ENCODE measurements at places on chromosomes 11 and 22.

- no peak for DNase-seq
Observed at GRCh38 chr11:100705447-100705846, 18.4 kb downstream of the ARHGAP42 start.

DNA sequence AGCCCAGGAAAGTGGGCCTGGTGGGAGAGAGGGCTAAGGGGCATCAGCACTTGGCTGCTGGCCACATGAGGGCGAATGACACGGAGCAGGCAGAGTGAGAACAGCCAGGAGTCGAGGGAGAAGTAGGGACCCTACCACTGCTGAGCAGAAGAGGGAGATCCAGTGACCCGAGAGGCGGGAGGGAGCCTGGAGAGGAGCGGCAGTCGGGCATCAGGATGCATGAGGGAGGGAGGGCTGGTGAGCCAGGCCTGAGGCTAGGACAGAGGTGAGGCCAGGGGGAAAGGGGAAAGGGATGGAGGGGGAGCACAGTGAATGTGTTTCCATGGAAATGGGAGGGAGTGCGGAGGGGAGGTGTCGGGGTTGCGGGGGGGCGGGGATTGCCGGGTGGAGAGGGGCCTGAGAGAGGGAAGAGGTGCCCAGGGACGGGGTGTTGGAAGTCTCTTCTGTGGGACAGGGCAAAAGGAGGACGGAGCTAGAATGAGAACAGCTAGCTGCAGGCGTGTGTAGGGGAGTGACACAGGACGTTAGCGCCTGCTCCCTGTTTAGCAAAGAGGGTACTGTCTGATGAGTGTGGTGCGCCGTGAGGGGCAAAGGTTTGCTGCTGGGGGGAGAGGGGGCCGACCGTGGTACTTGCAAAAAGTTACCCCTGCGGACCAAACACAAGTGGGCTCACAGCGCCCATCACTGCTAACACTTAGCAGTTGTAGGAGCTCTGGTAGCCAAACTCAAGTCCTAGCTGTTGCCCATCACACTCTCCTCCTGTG is 37.1 kb upstream of the WNT11 start:
- no peak for DNase-seq

GRCh38 chr11:87866951-87867350 is 308.3 kb downstream of the RAB38 start:
- DNase-seq: no peak

DNA sequence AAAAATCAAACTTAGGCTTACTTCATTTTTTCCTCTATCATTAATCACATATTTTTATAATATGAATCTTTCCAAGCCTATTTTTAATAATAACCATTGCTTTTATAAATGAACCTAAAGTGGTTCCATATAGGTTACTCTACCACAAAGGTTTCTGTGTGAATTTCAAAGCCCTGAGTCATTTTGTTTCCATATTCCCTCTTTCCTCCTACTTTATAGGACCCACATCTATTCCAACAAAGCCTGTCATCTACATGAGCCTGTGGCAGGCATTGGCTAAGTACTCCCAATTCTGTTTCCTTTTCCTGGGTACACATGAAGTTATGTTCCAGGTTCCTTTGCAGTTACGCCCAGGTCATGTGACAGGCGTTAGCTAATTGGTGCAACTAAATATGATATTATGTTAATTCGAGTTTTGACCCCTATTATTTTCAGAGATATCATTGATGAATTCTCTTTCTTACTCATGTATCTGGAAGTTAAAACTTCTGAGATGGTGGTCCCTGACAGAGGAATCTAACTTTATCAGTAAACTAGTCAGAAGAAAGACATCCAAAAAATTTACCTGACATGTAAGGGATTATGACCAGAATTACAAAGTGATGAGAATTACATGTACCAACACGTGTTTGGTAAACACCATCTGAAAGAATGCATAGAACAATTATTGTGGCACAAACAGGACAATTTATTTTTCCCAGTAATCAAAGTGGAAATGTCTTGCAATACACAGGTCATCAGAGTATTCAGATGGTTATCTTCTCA is 1264.0 kb upstream of the CNTN5 start:
- no peak for DNase-seq

GRCh38 chr22:27387561-27387960 is 414.0 kb downstream of the MN1 start:
- no peak for DNase-seq

GRCh38 chr11:78615724-78616123 is 41.1 kb upstream of the NARS2 start:
- DNase-seq: no peak

GRCh38 chr22:46003271-46004091 is 26.5 kb upstream of the WNT7B start:
- no peak for DNase-seq

DNA sequence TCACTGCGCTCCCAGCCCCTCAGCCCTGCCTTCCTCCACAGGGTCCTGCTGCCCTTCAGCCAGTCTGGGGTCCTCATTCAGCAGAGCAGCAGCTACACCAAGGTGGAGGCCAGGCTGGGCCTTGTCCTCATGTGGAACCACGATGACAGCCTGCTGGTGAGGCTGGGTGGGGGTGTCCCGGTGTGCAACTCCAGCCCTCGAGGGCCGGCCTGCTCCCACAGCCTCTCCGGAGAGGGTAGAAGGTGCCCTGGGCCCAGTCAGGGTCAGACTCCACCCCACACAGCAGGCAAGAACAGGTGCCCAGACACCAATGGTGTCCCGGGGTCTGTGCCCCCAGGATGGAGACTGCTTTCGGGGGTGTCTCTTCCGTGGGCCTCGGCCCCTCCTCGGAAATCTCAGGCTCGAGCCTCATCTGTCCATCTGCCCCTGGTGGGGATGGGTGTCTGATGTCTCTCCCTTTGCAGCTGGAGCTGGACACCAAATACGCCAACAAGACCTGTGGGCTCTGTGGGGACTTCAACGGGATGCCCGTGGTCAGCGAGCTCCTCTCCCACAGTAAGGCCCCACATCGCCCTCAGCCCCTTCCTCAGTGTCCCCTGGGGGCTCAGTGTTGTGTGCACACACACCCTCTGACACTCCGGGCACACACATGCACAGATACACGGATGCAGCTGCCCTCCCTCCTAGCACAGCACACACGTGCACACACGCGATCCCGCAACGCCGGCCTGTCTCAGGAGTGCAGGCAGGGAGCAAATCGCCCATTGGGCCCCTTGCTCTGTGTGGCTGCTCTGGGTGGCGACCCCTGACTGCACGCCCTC is 4.9 kb downstream of the MUC5AC start:
- peak; percentile 3 for DNase-seq

DNA sequence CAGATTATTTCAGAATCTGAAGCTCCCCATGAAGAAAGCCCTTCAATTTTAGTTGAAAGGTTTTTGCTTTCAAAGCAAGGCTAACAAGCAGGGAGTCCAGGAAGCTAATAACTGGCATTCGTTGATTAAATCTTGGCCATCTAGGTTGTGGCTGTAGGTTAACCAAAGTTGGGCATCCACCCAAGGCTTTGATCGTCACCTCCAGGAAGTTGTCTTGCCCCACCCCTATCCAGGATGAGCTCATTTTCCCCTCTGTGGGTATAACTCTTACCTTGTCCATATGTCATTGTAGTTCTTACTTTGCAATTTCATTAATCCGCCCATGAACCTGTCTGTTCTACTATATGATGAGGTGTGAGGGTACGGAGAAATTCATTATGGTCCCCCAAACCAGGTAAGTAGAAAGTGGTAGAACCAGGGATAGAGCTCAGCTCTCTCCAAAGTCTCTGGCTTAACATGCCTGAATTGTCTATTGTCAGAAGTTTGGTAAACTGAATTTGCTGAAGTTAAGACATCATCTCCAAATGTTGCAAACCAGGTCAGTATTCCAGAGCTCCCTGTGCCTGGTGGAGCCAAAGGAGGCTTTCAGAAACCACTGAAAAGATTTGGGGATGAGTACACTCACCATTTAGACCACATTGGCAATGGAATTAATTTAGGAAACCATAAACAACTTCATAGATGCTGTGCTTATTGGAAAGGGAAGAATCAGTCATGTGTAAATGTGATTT is 97.1 kb downstream of the CD44 start:
- DNase-seq: no peak

DNA sequence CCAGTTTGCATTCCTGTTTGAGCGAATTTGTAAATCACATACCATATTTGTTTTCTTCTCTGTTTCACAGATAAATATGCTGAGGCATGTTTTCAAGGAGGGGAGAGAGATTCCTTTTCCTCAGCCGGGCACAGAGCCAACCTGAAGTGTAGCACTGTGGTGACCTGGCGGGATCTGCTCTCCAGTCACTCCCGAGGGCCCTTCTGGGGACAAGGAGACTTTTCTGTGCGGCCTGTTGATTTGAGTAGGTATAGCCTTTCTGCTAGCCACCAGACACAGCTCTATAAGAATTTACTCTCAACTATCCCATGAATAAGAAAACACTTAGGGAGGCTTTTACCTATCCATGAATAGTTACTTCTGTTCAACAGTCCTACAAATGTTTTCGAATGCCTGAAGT is 63.5 kb upstream of the FDX1 start:
- no peak for DNase-seq

DNA sequence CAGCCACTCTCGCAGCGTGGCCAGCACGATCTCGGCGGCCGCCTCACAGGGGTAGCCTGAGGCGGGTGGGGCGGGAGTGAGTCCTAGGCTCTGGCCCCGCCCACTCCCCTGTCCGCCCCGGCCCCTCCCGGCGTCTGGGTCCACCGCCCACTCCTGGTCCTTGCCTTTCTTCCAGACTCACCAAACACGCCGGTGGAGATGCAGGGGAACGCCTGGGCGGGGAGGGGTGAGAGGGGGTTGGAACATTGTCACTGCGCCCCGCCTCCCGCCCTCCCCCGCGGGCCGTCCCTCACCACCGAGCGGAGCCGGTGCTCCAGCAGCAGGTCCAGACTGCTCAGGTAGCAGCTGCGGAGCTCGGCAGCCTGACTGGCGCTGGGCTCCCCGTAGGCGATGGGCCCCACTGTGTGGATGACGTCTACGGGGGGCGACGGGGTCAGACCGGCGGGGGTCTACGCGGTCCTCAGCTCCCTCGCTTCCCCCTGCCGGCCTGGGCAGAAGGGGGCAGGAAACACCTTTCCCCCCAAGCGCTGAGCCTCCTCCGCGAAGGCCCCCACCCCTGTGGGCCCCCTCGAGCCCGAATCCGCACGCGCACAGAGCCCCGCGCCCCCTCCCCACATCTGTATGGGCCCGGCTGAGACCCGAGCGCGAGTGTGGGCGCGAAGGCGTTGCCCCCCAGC is 13.2 kb downstream of the OTUB1 start:
- DNase-seq: peak; percentile 77

GRCh38 chr11:124152770-124153407 is 30.3 kb upstream of the OR10D3 start:
- no peak for DNase-seq

DNA sequence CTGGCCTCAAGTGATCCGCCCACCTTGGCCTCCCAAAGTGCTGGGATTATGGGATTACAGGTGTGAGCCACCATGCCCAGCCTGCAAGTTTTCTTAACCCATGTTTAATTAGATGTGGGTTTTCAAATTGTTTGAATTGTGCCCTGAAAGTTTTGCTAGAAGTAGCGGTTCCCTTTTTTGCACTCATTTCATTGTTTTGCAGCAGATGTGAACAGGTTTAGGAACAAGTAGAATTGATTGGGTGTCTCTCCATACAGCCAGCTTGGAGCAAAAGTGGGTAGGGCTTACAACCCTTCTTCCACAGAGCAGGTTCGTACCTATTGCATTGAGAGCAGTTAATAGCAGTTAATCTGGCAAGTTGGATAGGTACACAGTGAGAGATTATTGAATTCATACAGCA is 16.1 kb downstream of the EWSR1 start:
- DNase-seq: no peak

DNA sequence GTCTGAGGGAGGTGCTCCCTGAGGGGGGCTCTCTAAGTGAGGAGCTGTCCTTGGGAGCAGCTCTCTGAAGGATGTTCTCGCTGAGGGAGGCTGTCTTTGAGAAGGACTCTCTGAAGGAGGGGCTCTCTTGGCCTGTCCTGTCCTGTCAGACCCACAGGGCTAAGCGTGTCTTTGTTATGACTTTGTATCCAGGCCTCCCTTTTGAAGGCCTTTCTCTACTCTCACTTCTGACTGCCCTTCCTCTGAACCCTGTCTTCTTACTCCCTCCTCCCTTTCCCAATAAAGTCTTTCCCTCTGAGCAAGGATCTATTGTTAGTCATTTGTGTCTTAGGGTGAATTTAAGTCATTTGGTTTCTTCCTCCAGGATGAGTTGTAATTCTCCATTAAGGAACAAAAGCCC is 330.1 kb upstream of the PLET1 start:
- no peak for DNase-seq

GRCh38 chr11:75242722-75243600 is 2.4 kb downstream of the TPBGL start:
- no peak for DNase-seq

GRCh38 chr22:38751422-38752346 is 4.1 kb downstream of the SUN2 start:
- peak; percentile 89 for DNase-seq

GRCh38 chr11:118592616-118593367 is 14.6 kb upstream of the PHLDB1 start:
- DNase-seq: no peak

- peak; percentile 35 for DNase-seq
Observed at GRCh38 chr22:27802346-27803073, 954 bp upstream of the MN1 start.

- no peak for DNase-seq
Observed at GRCh38 chr22:17684245-17684644, 45.7 kb downstream of the BCL2L13 start.

DNA sequence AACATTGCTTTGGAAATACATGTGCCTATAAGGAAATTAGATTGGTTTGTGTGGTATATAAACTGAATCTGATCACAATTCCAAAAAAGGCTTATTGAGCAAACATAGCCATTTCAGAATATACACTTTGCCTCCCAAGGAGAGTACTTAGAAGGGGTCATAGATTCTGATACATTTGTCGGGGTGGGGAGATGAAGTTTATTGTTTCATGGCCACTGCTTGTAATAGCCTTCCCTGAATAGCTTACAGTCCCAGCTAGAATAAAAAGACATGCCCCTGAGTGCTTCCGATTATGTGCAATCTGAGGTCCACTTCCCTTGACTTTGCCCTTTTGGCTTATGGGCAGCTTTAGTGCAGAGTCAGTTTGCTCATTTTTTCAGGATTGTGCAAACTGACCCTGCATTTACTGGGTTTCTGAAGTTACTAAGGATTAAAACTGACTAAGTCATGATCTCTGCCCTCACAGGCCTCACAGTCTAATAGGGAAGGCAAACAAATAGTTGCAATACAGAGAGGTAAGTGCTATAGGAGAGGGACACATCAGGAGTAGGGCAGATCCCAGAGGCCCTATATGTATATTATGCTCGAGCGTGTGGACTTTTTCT is 184.2 kb downstream of the BLID start:
- DNase-seq: no peak

DNA sequence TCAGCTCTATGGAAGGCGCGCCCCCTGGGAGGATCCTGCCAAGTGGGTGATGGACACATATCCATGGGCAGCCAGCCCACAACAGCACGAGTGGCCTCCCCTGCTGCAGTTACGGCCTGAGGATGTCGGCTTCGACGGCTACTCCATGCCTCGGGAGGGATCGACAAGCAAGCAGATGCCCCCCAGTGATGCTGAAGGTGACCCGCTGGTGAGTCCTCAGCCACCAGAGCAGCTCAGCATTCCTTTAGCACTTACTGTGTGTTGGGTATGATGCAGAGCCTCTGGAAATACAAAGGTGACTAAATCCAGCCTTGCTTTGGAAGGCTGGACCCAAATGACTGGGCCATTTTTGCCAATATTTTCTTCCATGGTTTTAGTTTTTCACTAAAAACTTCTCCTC is 45.7 kb downstream of the DBX1 start:
- no peak for DNase-seq

- DNase-seq: no peak
Observed at GRCh38 chr11:118979434-118979833, 7.9 kb downstream of the FOXR1 start.
